ENCODE measurements at places on chromosomes 3 and 15.

- DNase-seq: no peak
Observed at GRCh38 chr3:183895296-183895695, 10.6 kb upstream of the PARL start.

GRCh38 chr15:52076889-52077781 is 35.4 kb downstream of the BCL2L10 start:
- DNase-seq: no peak

DNA sequence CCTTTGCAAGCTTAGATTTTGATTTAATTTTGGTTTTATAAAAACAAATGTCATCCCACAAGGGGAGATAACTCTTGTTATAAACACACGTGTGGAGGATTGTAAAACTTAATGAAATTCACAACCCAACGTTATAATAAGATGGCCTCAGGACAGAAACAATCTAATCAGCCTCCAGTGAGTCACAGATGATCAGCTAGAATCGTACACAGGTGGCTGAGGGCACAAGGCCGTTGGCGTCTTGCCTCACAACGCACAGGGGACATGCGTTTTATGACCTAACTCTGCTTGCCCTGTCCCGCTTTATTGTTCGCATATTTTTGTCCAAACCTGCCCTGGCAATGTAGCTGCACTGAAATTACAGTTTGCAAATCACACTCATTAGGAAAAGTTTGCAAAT is 121.9 kb upstream of the PDZRN3 start:
- no peak for DNase-seq

DNA sequence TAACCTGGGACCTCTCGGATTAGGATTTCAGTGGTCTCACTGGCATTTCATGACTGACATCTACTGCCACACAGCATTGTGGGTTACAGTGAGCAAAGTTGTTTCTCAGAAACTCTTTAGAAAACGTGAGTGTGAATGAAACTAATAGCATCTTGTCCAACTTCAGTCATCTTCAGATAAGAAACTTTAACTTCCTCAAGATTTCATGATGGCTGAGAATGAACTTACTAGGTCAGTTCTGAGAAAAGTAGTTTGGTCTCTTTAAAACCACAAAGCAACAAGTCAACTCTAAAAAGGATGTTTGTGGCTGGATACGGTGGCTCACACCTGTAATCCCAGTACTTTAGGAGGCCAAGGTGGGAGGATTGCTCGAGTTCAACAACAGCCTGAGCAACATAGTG is 14.2 kb upstream of the HOMER2 start:
- no peak for DNase-seq

DNA sequence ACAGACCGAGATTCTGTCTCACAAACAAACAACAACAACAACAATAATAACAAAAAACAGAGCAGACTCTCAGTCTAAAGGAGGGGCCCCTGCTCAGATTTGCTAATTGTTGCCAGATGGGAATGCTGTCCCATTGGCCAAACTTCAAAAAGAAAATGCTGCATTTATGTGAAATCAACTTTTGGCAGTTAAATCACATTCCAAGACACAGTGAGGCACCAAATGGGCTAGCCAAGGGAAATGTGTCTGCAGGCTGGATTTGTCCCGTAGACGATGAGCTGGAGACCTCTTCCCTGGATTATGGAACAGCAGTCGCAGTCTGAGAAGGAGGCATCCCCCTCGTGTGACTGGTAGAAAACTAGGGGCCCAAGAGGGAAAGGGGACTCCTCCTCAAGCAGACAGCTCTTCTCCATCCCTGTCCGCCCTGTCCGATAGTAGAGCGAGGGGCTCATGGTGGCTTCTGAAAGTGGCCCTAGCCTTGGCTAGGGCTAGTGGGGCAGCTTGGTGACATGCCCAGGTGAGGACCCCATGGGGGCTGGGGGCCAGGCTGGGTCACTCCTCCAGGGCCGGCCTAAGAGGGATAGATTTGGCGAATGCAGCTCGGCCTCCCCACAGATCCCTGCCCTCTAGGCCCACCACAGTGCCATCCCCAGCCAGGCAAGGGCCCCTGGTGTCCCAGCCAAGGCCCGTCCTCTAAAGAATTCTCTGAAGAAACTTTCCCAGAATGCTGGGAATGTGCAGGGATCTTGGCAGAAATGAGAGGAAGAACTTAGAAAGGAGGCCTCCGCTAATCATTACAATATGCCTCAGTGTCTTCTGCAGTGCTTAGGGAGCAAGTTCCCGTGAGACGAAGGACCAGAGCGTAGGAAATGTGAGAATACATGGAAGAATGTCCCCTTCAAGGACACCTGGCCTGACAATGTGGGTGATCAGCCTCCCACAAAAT is 2.0 kb downstream of the SLC22A14 start:
- no peak for DNase-seq

GRCh38 chr3:98717584-98717983 is 45.6 kb upstream of the ST3GAL6 start:
- no peak for DNase-seq

DNA sequence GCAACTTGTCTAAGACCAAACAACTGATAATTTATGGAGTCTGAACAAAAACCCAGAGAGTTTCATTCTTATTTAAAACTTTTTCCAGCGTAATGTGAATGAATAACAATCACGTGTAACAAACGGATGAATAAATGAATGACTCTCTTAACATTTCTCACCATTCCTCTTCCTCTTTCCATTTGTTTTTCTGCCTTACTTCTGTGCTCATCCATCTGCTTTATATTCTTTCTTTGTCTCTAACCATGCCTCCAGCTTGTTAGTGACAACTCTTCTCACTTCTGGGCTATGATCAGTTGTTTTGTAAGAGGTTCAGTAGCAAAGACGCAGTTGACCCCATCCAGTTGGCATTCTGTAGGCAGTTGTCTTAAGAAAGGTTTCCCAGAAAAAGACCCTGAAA is 133.7 kb upstream of the MB21D2 start:
- no peak for DNase-seq

- peak; percentile 19 for DNase-seq
Observed at GRCh38 chr3:42846685-42847522, 28.8 kb downstream of the CYP8B1 start.

- no peak for DNase-seq
Observed at GRCh38 chr3:74139648-74140047, 474.8 kb downstream of the CNTN3 start.

DNA sequence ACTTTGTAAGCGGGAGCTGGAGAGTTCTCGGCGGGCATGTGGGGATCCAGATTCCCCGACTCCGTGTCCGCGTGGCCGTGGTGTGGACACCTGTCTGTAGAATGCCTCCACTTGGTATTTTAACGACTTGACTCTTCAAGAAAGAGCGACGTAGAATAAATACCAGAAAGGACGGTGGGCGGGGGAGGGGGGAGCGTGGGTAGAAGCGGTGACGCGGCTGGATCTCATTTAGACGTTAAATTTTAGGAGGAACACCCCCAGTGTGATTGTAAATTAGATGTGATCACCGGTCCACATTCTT is 620 bp upstream of the PYGO1 start:
- no peak for DNase-seq

- no peak for DNase-seq
Observed at GRCh38 chr15:37888356-37888755, 46.1 kb upstream of the TMCO5A start.

GRCh38 chr3:102398176-102398575 is 36.6 kb upstream of the ZPLD1 start:
- DNase-seq: no peak

DNA sequence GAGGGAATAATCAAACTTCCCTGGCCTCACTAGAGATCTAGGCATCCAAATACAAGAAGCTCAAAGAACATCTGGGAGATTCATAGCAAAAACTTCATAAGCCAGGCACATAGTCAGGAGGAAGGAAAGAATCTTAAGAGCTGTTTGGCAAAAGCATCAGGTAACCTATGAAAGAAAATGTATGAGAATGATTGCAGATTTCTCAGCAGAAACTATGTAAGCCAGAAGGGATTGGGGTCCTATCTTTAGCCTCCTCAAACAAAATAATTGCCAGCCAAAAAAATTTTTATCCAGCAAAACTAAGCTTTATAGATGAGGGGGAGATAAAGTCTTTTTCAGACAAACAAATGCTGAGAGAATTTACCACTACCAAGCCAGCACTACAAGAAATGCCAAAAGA is 1036.3 kb downstream of the TBL1XR1 start:
- DNase-seq: no peak

DNA sequence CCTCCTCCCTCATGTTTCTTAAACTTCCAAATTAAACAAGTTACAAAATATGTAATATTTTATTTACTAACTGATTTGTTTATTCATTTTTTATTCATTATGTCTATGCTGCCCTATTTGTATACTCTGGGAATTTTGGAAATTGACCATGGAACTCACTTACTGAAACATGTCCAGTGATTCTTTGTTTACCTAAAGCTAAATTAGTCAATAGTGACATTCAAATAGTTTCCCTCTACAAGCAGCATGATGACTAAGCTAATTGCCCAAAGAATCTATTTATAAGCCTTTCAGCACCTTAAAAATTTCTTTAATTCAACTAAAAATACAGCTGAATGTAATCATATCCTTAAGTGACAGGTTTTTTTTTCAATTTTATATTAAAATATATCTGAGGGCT is 437.7 kb downstream of the SI start:
- no peak for DNase-seq

DNA sequence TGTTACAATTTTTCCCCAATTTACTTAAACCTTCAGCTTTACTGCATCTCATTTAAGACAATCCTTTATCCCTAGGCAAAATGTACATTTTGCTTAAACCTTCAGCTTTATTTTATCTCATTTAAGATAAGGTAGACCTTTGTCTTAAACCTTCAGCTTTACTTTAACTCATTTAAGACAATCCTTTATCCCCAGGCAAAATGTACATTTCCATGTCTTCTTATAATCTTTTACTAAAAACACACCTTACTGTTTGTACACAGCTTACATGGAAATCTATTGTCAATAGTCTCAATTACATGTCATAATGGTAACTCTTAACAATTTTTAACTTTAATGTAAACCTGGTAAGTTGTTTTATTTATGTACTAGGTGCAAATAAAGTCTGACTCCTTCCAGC is 58.7 kb upstream of the MKRN3 start:
- no peak for DNase-seq

DNA sequence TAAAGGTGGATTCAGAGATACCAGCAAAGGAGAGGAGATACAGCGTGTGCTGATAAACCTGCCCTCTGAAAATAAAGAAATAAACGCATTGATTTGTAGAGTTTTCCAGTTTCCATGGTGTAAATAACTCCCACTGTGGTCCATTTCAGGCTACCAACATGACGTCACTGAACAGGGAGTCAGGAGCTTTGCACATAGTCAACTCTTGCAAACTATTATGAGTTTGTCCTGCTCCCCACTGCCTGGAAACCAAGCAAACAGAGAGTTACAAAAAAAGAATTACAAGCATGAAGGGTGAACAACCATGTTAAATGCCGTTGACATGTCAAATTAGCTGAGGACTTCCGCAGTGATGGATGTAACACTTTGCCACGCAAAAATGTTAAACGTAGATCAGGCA is 70.4 kb upstream of the GATA2 start:
- DNase-seq: no peak

DNA sequence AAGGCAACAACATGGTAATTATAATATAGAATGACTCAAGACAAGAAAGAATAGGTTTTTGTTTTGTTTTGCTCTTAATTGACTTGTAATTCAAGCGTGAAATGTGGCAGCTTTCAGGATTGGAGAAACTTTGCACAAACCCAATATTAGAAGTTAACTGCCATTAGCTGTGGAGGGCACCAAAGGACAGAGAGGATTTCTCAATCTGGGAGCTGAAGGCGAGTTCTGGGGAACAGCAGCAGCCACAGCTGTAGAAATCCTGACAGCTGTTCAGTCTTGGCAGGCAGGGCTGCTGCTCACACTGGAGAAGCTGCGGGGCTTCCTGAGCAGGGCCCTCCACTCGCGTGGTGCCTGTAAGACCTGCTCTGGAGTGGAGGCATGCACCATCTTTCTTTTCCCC is 182.2 kb upstream of the IL12A start:
- no peak for DNase-seq

DNA sequence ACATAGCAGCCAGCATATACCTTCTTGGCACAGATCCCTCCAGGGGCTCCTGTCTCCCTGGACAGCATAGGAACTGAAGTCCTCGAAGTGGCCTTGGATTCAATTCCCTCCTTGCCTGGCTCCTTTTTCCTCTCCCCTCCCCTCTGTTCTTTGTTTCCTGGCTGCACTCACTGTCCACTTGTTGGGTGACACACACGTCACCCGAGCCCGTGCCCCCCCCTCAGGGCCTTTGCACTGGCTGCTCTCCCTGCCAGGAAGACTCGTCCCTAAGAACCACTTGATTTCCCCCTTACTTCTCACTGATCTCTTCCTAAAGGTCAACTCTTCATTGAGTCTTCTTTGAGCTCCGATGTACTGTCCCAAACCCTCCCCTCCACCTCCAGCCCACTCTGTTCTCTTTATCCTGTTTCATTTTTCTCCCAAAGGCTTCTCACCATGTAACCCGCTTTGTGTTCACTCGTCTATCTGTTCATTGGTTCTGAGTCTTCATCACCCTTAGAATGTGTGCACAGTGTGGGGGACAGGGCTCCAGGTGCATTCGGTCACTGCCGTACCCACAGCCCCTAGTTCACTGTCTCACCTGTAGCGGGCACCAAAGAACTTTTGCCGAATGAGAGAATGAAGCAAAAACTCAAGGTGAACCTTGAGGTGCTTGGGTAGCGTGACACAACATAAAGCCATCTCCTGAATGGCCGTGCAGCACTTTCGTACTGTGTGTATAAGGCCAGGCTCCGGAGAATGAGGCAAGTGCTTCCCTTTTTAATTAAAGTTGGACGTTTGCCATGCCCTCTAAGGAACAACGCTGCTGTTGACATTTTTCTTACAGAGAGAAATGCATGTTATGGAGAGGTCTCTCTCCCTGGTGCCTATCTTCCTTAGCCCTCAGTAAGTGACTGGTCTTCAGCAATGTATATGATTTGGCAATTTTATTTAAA is 74.0 kb downstream of the CHRNA7 start:
- no peak for DNase-seq

DNA sequence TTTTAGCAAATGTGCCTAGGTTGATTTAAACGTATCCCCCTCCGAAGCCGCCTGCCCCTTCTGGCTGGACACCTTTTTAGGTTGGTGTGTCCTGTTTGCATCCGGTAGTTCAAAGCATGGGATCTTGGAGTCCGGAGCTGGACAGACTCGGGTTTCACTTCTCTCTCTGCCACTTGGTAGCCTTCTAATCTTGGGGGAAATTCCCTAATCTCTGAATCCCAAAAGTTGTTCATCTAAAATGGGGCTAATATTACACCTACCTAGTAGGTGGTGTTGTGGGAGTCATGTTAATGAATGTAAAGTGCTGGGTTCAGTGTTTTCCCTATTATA is 760 bp downstream of the FANCI start:
- no peak for DNase-seq

DNA sequence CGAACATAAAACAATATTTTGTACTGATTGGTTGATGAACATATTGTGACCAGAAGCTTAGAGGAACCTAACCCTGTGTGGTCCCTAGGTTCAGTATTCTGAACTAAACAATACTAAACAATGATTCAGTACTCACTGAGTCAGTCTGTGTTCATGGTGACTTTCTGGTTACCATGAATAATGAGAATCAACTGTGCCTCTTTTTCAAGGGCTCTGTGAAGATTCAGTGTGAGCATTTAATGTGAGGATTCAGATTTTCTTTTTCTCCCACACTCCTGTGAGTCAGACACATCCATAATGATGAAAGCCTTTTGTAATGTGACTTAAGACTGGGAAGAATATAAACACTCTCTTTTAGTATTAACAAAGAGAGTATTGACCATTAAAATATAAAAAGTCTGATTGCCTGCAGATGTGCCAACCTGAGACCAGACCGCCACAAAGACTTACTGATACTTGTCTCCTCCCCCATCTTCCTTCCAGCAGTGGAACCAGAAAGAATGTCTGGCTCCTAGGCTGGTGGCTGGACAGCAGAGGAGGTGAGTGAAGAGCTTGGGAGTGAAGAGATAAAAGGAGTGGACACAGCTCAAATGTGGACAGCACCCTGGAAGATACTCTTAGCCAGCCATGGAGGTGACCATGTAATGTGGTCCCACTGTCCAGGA is 17.6 kb upstream of the ACTL6A start:
- DNase-seq: no peak

Measured in ascending aorta (tissue), 2 donors.